ENCODE measurements at places on chromosomes 3 and 15.

- DNase-seq = no peak
These were observed 115.4 kb upstream of the TPM1 start for GRCh38 chr15:62927196-62927595.

DNA sequence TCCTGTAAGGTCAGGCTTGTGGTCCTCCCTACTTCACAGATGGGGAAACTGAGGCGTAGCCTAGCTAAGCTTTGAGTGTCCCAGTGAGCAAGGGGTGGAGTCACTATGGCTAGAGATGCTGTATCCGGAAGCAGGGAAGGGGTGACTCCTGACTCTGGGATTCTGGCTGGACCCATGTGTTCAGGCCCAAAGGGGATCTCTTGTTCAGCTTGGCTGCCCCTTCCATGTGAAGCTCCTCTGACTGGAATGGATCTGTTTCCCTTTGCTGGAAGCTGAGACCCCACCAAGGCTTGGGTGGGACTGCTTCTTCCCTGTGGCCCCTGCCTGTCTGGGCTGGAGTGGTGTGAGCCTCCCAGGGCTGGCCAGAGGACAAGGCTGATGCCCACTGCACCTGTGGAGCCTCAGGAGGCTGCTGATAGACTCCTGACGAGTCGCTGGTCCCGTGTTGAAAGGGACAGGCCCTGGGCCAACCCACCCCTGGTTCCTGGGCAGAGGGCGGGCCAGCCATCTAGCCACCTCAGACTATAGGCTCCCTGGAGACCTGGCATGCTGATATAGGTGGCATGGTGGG, 1.0 kb downstream of the MAPKAPK3 start:
- no peak for DNase-seq

GRCh38 chr3:137792626-137793271, 28.6 kb downstream of the SOX14 start:
- DNase-seq = no peak

DNA sequence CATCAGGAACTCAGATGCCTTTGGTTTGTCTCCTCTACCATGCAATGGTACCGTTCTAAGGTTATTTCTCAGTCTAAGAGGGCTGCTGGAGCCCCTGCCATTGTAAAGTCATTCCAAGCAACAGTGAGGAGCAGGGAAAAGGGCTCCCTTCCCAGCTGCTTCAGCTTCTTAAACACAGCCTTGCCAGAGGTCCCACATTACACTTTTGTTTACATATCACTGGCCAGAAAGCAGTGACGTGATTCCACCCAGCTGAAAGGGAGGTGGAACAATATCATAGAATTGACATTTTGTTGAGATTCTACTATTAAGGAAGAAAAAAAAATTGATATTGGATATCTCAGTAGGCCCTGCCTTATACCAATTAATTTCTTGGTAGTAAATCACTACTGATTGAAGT, 194.6 kb downstream of the SUCLG2 start:
- DNase-seq = no peak

- DNase-seq = no peak
These were observed 84.5 kb upstream of the STT3B start for GRCh38 chr3:31448035-31448881.

- no peak for DNase-seq
These were observed 46.0 kb downstream of the KLF13 start for GRCh38 chr15:31372635-31373091.

DNA sequence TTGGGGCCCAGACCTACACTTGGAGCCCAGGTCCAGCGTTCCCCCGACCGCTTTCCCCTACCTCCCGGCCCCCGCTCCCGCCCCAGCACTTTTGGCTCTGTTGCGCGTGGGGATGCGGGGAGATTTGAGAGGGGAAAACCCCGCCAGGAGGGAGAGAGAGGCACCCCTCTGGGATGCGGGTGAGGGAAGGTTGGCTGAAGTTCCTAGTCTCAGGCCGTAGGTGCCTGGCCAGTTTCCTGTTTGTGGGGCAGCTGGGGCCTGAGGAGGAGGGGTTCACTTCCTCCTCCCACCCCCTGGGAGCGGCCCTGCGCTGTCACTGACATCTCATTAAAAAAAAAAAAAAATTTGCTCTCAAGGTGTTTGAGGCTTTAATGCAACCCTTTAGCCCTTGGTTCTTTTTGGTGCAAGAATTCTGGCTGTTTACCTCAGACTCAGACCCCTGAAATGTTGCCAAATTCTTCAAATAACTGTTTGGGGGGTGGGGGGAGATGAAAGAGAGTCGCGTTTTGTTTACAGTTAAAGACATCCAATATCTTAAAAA, 2.6 kb downstream of the FAM43A start:
- no peak for DNase-seq

DNA sequence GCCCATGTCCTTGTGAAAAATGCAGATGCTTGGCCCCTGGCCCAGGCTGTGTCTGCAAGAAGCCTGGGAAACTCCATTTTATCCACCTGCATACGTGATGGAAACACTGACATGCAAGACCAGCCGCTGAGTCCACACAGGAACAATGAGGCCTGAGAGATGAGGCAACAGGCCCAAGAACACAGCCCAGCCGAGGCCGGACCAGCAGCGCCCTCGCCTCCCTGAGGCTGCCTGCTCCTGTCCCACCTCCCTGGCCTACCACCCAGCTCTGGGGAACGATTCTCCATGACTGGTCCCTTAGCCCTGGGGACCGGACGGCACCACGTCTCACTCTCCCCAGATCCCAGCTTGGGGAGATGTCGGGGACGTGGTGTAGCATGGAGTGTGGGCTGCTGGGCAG, 47.5 kb downstream of the HMCES start:
- DNase-seq = no peak

Data from NCI-H345 (cell line).